ENCODE measurements at places on chromosomes 5 and 9. TPM values are rescaled to one million over a fixed set of nuclear protein-coding genes. Genes with fewer than 3 reads are reported as not detected.
A peak's percentile ranks its signal among the peaks of the same experiment; 100 is the strongest.

DNA sequence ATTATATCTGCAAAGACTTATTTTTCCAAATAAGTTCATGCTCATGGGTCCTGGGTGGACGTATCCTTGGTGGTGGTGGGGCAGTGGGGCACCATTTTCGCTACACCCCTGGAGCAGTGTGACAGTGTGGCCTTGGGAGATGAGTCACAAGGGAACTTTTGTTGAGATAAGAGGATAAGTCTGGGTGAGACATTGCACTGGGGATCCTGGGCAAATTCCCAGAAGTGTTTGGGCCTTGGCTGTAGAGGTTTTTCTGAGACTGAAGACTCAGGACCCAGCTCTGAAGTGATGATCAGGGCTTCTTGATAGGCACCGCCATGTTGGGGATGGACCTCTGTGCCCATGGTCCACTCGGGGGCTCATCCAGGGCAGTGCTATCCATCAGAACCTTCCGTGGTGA is 149.4 kb downstream of the MACROH2A1 start:
- peak; percentile 0 for DNase-seq

DNA sequence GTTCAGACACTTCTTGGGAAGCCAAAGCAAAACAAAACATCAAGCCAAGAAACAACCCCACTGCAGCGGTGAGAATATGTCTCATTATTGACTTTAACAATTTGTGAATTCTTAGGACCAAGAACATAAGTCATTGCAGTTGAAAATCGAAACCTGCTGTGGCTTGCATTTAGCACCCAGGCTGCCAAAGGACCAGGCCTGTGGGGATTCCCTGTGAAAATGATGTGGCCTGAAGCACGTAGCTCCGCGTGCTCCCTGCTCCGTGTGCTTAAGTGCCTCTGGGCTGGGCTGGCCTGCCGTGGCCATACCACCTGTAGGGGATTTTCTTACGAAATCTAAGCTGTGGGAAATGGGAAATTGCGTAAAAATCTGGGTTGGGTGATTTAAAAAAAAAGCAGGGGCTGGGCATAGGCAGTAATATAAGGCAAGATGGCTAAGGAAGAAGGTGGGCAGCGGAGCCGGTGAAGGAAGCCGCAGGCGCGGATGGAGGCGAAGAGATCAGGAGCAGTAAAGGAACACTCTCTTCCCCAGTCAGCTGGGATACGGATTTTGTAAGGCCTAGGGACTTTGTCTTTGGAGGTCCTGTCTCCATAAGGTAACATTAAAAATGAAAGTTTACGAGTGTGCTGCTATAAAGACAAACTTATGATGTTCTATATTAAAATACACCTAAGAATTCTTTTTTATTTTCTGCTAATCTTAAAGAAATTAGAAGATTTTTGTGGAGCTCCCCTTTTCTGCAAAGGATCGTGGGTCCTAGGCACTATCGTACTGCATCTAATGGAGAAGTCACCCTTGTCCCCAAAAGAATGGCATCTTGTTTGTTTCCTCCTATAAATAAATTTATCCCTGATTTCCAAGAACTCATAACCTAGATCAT is 189.6 kb upstream of the SEMA6A start:
- DNase-seq, result no peak

DNA sequence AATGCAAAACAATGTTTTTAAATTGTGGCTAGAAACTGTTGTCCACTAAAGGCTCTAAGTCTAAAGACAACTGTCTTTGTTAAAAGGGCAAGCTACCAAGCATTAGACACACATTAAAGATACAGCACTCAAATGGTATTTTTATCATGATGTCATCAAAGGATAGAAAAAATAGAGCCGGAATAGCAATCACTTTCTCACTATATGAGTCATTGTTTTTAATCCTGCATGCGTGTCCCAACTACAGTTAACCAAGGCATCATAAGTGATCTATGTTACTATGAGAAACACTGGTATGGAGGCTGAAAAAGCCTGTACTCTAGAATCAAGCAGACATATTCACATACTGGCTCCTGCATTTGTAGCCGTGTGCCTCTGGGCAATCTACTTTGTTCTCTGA is 1.9 kb upstream of the PJA2 start:
- peak; percentile 49 for DNase-seq

DNA sequence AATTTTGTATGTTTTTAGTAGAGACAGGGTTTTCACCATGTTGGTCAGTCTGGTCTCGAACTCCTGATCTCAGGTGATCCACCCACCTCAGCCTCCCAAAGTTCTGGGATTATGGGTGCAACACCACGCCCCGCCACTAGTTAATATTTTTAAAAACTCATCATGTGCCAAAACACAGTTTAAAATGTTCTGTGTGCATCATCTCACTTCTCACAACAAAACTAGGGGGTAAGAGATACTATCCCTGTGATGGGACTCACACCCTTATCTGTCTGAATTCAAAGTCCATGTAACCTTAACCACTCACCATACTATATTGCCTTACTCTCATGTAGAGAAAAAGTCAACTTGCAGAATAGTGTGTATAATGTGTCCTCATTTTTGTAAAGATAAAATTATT is 2.6 kb downstream of the PKD2L2 start:
- DNase-seq, result no peak

GRCh38 chr9:23551311-23551721 is 274.7 kb downstream of the ELAVL2 start:
- no peak for DNase-seq

DNA sequence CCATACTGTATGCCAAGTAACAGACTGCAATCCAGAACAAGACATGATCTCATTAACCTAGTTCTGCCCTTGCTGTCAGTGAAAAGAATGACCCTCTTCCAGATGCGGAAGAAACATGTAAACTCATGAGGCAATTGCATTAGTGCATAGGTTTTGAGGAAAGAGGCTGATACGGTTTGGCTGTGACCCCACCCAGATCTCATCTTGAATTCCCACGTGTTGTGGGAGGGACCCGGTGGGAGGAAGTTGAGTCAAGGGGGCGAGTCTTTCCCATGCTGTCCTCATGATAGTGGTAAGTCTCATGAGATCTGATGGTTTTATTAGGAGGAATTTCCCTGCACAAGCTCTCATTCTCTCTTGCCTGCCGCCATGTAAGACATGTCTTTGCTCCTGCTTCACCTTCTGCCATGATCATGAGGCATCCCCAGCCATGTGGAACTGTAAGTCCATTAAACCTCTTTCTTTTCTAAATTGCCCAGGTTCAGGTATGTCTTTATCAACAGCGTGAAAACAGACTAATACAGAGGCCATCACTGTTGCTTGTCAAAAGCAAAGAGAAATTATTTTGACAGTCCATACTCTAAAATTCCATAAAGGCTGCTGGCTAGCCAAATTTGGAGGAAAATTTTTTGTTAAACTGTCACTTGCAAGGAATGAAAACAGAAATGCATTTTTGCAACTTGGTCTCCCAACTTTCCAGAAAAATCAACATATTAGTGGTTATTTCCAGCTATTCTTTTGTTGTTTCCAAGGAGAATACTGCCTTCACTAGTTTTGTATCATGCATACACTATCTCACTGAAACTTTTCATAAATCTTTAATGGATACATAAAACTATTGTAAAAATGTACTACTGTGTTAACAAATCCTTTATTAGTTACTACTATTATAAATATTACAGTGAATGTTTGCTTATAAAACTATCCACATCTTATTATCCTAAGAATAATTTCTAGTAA is 3.2 kb upstream of the ARL15 start:
- DNase-seq, result no peak

- no peak for DNase-seq
These were observed 188.8 kb downstream of the FBN2 start for GRCh38 chr5:128349044-128349858.

DNA sequence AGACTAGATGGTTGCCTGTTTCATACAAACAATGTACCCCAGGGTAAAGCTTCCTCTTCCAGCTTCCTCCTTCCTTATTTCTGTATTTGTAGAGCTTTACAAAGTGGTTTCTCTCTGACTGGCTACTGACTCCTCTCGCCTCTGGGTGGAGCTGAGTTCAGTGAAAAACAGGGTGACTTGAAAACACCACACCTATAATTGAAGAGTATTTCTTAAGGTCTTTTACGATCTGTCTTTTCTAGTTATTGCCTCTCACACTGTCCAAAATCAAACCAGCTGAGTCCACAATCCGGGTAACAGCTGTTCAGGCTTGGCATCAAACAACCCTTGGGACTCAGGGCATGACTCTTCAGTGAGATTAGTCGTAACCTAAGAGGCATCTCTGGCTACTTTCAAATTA is 200.4 kb downstream of the ARRDC3 start:
- DNase-seq, result no peak

DNA sequence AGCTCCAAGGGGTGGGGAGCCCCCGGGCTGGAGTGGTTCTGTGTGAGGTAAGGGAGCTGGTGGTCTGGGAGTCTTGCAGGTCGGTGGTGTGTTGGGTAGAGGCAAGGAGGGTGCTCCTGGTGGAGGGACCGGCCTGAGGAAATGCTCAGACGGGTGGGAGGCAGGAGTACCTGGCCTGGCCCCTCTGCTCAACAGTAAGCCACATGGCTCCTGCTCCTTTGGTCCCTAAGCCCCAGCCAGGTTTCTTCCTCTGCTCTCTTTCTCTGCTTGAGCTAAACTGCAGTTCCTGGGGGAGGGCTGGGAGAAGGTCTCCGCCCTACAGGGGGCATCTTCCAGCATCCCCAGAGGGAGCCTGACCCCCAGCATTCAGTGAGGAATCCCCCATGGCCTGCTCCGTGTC is 17.2 kb downstream of the TSPAN17 start:
- DNase-seq, result no peak

- DNase-seq, result peak; percentile 6
These were observed 335.8 kb upstream of the PUM3 start for GRCh38 chr9:3179711-3180110.

DNA sequence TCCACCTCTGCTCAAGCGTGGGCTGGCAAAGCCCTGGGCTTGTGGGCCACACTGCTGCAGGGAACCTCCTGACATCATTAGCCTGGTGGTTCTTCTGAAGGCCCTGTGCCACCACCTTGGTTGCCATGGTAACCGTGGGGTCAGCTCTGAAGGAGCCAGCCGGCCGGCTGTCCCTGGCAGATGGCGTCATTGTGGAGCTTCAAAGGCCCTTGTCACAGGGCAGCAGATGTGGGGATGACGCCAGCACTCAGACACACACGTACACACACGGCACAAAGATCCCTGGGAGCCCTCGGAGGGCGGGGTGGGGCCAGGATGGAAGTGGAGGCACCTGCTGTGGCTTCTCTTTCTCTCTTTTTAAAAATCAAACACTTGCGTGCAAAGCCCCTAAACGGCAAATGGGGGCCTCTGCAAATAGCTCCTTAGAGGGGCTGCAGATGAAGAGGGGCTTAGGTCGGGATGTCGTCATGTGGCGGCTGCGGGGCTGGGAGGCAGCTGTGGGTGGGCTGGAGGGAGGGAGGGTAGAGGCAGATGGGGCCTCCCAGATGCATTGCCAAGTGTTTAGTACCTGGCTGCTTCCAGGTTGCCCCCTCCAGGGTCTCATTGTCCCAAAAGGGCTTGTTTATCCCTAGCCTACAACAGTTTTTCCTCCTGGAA is 19.5 kb upstream of the RPL26L1 start:
- no peak for DNase-seq

GRCh38 chr5:73996151-73996755 is 370.3 kb downstream of the ARHGEF28 start:
- no peak for DNase-seq

GRCh38 chr5:173325091-173325698 is 3.0 kb downstream of the STC2 start:
- peak; percentile 14 for DNase-seq

DNA sequence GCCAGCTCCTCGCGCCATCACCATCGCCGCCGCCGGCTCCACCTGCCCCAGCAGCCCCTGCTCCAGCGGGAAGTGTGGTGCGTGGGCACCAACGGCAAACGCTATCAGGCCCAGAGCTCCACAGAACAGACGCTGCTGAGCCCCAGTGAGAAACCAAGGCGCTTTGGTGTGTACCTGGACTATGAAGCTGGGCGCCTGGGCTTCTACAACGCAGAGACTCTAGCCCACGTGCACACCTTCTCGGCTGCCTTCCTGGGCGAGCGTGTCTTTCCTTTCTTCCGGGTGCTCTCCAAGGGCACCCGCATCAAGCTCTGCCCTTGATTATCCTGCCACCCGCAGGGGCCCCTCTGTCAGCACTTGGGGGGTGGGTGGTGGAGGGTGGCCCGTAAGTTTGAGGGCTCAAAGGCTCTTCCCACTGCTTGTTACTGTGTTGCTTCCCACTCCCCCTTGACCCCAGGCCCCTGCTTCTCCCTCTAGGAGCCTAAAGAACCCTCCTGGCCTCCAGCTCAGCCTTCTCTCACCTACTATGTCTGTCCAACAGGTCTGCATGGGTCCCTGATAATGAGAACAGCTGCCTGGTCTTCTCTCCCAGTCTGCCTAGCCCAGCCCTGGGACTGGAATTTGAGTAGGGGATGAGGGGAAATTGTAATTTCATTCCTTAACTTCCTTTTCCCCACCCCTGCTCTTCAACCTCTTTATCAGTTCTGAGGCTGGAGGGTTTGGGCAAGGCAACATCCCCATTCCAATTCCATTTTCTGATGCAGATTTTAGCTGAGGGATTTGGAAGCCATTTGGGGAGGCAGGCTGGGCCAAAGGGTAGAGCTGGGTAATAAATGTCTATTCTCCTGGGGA is 9.0 kb downstream of the RACK1 start:
- DNase-seq, result no peak

GRCh38 chr5:86749841-86750240 is 132.1 kb downstream of the COX7C start:
- DNase-seq, result no peak

- DNase-seq, result no peak
These were observed 196.4 kb downstream of the TRPM3 start for GRCh38 chr9:70924895-70925547.

DNA sequence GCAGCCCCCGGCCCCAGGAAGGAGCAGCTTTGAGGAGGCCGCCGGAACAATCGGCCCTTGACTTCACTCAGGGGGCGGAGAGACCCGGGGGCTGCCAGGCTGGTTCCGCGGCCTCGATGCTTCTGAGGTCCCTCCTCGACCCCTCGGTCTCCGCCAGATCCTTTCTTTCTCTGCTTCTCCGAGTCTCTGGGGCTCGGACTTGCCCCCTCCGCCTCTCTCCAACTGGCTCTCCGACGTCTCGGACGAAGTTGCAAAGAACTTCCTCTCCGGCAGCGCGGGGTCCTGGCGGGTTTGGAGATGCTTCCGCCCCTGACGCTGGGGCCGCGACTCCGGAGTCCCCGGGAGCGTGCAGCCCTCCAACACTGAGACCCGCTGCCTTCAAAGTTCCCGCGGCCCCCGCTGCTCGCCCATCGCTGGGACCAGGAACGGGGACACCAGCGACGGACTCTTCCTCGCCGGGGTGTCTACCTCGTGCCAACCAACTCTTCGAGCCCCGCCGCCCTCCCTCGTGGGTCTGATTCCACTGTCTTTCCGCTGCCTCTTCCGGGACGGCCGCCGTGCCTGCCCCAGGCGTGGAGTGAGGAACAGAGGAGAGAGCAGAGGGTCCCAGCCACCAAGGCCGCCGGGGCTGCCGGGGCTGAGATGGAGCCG is 7.0 kb downstream of the PAX5 start:
- DNase-seq, result no peak

- no peak for DNase-seq
These were observed 568.9 kb downstream of the ANXA1 start for GRCh38 chr9:73720601-73721000.

The DHFR gene
- polyA plus RNA-seq, result 37.4 TPM

The SOHLH1 gene
- not detected for polyA plus RNA-seq

The BARX1 gene
- polyA plus RNA-seq, result 0.11 TPM

The PCDHGA12 gene
- 2.5 TPM for polyA plus RNA-seq

The ZFYVE16 gene
- polyA plus RNA-seq, result 42.7 TPM

The PPP3R2 gene
- not detected for polyA plus RNA-seq

The ANXA6 gene
- 370 TPM for polyA plus RNA-seq

The PCDHGC3 gene
- polyA plus RNA-seq, result 100 TPM

The RPS14 gene
- 2,989 TPM for polyA plus RNA-seq

The MYO10 gene
- polyA plus RNA-seq, result 19.9 TPM

The CER1 gene
- 0.32 TPM for polyA plus RNA-seq

Data from muscle of back (tissue), 13 donors.